COLO829 (cell line): ENCODE measurements at places on chromosomes 11 and 22.

GRCh38 chr11:74272276-74272675 is 39.2 kb downstream of the P4HA3 start:
- DNase-seq, result no peak

DNA sequence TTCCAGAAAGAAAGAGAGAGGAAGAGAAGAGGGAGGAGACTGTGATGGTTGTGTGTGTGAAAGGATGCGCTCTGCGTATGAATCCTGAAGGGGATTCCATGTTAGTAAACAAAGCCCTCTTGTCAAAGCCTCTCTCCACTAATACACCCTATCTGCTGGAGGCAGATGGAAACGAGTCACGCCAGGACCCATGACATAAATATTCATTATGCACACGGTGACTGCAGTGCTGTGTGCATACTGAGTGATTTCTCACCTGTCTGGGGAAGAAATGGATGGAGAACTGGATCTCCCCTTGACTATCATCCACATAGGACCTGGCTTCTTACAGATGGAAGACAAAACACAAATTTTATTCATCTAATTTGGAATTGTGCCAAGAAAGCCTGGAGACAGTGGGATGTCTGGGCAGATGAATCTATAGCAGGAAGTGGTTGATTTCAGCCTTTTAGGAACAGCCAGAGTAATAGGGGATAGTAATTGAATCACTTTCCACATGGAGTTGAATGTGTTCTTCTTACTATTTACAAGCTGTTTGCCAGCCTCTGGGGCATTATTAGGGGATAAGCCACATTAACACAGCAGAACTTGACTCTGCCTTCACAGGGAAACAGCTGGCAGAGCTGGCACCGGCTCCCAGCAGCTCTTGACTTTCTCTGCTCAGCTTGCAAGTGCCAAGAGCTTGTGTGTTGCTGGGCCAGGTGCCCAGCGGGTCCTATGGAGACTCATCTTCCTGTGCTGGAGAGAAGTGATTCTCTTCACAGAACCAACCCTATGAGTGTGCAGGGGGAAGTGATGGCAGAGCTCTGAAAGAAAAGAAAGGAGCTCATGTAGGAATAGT is 9.0 kb downstream of the MTNR1B start:
- DNase-seq, result peak; percentile 65

DNA sequence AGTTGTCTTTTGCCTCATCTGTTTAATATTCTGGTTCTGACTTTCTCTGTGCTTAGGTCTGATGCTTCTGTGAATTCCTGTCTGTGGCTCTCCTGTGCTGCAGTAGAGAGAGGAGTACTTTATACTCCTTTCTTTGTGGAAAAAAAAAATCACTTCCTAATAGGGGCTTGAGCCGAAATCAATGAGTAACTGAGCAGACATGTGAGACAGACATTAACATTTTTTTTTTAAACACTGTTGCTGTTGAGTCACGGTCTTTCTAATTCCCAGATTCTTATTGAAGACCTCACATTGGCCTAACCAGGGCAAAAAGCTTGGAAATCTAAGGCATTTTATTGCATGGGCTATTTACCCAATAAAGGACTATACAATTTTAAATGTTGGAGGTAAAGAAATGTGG is 86.1 kb downstream of the GRM5 start:
- no peak for DNase-seq

DNA sequence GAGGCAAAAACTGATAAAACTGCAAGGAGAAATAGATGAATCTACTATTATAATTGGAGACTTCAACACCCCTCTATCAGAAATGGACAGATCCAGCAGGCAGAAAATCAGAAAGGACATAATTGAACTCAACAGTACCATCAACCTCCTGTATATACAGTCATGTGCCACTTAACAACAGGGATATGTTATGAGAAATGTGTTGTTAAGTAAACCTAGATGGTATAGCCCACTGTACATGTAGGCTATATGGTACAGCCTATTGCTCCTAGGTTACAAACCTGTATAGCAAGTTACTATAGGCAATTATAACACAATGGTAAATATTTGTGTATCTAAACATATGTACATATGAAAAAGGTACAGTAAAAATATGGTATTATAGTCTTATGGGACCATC is 66.8 kb upstream of the PHF21A start:
- DNase-seq, result no peak

DNA sequence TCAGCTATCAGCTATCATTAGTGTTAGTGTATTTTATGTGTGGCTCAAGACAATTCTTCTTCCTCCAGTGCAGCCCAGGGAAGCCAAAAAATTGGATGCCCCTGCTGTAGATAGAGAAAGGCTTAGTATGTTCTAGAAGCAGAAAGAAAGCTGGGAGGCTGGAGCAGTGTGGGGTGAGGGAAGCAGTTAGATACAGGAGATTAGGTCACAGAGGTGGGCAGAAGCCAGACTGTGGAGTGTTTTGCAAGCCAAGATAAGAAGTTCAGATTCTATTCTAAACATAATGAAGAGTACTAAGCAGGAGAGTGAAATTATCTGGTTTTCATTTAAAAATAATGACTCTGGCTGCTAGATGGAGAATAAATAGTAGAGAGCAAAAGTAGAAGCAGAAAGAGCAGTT is 381.7 kb downstream of the DCDC1 start:
- DNase-seq, result no peak

DNA sequence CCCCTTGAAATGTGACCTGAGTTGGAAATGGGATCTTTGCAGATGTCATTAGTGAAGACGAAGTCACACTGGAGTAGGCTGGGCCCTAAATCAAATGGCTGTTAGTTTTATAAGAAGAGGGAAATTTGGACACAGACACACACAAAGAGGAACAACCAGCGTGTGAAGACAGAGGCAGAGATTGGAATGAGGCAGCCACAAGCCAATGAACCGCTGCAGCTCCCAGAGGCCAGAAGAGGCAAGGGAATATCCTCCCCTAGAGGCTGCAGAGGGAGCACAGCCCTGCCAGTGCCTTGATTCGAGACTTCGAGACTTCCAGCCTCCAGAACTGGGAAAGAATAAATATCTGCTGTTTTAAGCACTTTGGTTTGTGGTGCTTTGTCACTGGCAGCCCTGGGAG is 484.5 kb downstream of the MN1 start:
- no peak for DNase-seq

DNA sequence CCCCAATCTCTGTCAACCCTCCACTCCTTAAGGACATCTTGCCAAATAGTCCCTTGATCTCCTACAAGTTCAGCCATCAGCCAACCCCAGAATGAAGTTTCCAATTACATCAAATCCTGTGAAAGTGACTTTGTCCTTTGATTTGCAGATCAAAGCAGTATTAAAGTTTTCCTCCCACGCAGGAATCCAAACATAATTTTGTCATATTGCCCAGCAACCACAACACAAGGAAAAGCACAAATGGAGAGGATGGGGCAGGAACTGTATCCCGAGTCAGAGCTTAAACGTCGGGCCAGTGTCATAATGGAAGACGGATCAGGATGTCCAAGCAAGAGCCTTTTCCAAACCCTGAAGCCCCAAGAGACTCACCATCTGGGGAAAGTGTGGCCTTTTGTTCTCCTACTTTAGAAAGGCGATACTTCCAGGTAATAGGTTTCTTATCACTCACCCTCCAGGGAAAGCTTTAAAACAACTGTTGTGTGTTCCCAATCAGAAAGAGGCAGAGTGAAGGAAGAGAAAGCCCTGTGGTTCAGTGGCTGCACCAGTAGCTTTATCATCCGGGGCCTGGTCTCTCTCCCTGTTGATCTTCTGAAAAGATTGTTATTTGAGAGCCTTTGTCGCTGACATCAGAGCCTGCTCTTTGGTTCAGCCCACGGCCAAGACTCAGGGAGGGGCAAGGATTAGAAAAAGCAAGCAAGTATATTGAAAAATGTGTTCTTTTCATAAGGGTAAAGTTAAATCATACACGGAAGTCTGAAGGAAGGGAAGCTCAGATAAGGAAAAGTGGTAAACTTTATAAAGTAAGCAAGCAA is 41.7 kb downstream of the EXPH5 start:
- DNase-seq, result peak; percentile 54

GRCh38 chr22:45760682-45761081 is 89.0 kb downstream of the ATXN10 start:
- DNase-seq, result no peak

GRCh38 chr11:20066013-20066782 is 94.1 kb downstream of the DBX1 start:
- no peak for DNase-seq

DNA sequence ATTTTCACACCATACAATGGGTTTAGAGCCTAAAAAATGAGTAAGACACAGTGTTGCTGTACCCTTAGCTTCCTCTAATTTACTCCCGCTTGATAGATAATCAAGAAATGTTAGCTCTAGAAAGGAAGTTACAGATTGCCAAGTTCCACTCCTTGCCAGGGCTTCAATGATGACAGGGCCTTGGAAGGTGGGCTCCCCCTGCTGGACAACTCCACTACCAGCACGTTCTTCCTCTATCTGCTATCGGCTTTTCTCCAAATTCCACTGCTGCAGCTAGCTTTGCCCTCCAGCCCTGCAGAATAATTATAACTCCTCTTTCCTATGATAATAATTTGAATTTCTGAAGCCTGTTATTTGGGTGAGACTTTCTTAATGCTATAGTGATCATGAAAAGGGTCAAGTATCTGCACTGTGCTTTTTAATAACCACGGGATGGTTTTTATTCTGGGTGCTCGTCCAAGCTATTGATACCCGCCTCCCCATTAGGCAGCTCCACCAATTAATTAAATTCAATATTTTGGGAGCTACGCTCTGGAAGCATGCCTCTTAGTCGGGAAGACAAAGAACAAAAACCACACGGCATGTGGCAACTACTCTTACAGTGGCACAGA is 9.0 kb downstream of the SYN3 start:
- peak; percentile 74 for DNase-seq

- DNase-seq, result peak; percentile 99
Measured at GRCh38 chr22:42947211-42947990, 67.5 kb downstream of the PACSIN2 start.

DNA sequence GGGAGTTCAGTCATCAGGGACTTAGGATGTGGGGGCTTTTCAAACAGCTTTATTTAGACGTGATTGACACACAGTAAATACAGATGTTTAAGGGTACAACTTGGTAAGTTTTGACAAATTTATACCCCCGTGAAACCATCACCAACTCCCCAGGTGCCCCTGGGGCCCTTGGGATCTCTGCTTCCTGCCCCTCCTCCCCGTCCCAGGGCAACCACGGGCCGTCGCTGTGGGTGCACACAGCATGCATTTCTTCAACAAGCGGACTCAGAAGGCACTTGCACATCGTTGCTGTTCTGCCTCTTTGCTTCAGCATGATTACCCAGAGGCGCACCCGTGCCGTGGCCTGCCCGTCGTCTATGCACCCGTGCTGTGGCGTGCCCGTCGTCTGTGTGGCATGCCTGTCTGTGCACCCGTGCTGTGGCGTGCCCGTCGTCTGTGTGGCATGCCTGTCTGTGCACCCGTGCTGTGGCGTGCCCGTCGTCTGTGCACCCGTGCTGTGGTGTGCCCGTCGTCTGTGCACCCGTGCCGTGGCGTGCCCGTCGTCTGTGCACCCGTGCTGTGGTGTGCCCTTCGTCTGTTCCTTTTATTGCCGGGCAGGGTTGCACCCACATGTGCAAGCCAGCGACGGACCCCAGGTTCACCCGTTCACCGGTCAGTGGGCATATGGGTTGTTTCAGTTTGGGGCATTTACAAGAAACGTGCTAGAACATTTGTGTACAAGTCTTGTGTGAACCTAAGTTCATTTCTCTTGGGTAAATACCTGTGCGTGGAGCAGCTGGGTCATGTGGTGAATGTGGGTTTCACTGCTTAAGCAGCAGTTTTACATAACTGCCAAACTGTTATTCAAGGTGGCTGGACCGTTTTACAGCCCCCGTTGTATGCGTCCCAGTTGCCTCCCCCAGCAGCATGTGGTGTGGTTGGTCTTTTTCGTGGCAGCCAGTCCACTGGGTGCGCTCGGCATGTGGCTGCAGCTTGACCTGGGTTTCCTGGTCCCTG is 8.3 kb downstream of the CD81 start:
- DNase-seq, result no peak

DNA sequence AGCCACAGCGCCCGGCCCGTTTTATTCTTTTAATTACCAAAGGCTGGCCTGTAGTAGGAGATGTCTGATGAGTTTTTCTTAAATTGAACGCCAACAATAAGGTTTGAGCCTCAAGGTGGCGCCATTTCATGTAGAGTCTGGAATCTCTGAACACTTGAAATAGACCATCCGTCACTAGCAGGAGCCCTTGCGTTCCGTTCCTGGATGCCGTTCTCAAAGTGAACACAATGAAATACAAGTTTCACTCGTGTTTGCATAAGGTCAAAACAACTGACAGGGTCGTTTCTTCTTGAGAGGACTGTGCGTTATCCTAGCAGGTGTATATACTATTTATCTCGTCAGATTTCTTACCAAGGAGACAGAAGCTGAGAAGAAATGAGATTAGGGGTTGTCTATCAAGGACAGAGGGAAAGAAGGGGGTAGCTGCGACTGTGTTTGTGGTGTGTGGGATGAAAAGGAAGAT is 18.7 kb upstream of the SCGB1D1 start:
- peak; percentile 58 for DNase-seq

DNA sequence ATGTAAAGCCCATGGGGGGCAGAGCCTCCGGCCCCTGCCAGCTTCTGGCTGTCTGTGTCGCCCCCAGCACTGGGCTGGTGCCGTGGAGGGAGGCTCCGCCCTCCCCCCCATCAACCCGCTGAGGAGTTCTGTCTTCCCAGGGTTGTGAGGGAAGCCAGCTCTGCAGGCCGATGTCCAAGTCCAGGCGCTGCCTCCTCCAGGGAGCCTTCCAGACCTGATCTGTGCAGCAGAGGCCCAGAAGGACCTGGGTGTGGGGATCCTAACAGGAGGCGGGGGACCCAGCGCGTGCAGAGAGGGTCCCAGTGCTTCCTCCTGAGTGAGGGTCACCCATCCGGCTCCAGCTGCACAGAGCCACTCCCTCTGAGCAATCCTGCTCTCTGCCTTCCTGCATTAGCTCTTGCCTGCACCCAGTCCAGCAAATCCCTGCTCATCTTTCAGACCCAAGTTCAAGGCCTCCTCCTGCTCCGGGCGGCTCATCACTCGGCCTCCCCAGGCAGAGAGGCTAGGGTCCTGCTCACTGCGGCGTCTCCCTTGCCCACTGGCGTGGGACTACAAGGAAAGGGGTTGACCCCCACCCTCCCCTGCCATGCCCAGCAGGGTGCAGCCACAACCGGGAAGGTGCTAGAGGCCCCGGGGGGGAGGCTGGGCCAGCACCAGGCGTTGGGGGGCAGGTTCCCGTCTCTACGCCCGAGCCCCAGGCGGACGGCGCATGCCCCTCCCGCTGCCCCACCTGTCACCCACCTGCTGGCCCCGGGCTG is 16.4 kb downstream of the PRR33 start:
- no peak for DNase-seq

DNA sequence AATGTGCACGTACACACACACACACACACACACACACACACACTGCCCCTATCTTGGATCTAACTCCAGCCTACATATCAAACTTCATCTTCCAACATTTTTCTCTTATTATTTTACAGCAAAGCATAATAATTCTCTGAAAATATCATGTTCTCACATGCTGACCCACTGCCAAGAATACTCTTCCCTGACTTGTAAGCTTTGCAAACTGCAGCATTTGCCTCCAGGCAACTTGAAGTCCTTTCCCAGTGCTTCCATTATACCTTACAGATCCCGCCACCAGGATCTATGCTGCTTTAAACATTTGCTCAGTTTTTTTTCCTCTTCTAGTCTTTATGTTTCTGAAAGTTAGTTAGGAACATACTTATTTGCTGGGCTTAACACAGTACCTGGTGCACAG is 483.3 kb upstream of the ARHGAP42 start:
- no peak for DNase-seq
